ENCODE measurements at places on chromosomes 12 and 14.
A peak's percentile ranks its signal among the peaks of the same experiment; 100 is the strongest.

GRCh38 chr12:56129206-56129941, 1.3 kb downstream of the ESYT1 start:
- peak; percentile 91 for DNase-seq

- DNase-seq = no peak
Observed at GRCh38 chr12:79614730-79615129, 76.0 kb downstream of the PAWR start.

DNA sequence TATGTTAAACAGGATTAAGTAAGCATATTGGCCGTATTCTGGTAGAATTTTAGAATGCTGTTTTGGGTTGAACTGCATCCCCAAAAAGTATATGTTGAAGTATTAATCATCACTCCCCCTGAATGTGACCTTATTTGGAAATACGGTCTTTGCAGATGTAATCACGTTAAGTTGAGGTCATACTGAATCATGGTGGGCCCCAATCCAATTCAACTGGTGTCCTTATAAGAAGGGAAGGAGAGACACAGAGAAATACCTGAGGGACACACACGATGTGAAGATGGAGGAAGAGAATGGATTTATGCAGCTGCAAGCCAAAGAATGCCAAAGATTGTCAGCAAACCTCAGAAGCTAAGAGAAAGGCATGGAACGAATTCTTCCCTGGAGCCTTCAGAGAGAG, 268.6 kb downstream of the ITPR2 start:
- no peak for DNase-seq

GRCh38 chr14:36520601-36521525, 831 bp upstream of the NKX2-1 start:
- DNase-seq = peak; percentile 90

DNA sequence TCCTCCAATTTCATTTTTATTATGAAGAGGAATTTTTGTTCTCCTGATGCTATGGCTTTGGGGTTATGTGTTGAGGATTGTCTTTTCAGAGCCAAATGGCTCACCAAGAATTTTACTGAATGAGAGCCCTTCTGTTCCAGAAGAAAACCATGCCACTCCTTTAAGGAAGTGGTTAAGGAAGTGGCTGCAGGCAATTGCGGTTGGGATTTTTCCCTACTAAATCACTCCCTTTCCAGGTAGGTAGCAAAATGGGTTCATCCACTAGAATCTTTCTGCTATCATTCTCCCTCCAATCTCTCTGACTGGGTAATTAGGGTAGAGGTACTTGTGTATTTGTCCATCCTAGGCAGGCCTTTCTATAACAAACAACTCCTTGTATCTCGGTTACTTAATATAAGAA, 163.1 kb downstream of the TTC8 start:
- DNase-seq = no peak

GRCh38 chr14:54667026-54667744, 100.3 kb downstream of the SAMD4A start:
- no peak for DNase-seq

- no peak for DNase-seq
Observed at GRCh38 chr12:131387281-131388163, 323.4 kb upstream of the SFSWAP start.

GRCh38 chr12:62264706-62265105, 4.5 kb downstream of the USP15 start:
- DNase-seq = no peak

- DNase-seq = no peak
Observed at GRCh38 chr12:89679631-89680030, 29.0 kb downstream of the ATP2B1 start.

DNA sequence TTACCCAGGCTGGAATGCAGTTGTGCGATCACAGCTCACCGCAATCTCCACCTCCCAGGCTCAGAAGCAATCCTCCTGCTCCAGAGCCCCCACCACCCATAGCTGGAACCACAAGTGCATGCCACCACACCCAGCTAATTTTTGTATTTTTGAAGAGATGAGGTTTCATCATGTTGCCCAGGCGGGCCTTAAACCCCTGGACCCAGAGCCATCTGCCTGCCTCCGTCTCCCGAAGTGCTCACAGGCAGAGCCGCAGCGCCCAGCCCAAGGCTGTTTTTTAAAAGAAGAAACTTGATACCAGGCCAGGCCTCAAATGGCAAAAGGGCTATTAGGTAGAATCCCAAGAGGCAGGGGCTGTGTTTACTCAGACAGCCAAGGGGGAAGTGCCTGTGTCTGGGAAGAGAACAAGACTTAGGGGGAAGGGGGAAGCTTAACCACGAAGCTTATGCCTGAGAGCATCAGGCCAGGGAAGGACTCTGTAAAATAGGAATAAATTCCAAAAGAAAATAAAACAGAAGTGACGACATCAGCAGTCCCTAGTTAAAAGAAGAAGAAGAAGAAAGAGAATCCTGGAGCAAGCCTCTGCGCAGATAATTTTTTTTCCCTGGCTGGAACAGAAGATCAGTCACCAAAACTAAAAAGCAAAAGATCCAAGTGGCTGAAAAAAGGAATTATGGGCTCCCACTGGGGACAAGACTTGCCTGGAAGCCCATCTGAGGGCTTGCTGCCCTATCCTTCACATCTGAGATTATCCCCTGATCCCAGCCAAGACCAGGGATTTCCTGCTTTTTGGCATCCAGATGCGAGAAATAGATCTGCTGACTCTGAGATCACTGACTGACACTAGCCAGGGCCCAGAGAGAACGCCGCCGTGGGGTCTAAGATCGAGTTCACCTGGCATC, 170.5 kb downstream of the NDUFA12 start:
- DNase-seq = peak; percentile 13

- DNase-seq = no peak
Observed at GRCh38 chr14:54438703-54439102, 2.5 kb downstream of the CNIH1 start.

DNA sequence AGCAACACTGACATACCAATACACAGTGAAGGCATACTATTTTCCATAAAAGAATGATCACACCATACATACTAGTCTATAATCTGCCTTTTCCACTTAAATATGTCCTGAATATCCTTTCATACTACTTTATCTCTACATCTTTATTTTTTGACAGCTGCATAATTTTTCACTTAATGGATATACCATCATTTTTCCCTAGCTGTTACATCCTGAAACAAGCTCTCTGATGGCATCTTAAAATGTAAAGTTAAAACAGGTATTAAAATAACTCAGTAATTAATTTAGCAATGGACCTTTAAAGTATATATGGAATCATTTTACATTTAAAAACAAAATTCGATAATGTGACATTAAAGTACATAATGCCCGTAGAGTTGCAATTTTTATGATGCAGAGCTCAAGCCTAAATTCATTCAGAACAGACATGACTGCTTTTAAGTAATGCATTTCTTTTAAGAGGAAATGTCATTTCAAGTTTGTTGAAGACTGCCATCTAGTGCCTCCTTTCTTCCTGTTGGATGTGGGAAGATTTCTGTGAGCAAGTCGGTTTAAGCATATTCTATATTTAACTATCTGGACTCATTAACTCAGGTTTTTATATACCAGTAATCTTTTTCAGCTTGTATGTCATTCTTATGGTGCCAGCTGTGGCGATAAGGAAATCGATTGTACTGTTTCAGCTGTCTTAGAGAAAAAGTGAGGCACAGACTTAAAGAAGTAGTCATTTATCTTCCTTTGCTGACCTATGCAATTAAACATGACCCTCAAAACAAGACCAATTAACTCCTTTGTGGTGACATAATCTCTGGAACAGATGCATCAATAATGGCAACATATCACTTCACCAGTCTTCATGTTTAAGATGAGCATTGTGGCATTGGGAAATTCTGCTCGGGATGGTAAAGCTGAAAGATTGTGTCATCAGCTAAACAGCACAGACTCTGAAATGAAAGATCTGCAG, 20.3 kb downstream of the PRICKLE1 start:
- DNase-seq = no peak

DNA sequence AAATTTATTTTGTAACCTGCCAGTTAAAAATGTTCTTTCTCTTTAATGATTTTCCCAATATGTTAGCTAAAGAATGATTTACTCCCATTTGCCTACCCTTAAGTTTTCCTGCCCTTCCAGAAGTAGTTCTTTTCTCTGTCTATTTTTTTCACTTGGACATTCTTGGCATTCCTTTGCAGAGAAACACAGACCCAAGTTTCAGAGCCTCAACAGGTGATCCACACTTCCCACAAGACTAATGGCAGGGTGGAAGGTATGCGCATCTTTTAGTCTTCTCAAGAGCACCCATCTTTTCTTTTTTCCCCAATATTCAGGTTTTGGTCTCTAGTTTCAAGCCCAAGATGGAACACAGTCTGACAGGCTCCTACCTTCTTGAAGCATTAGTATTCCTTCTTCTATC, 420.7 kb downstream of the ADAMTS20 start:
- DNase-seq = no peak

GRCh38 chr12:52046859-52047258, 4.4 kb upstream of the NR4A1 start:
- DNase-seq = no peak

DNA sequence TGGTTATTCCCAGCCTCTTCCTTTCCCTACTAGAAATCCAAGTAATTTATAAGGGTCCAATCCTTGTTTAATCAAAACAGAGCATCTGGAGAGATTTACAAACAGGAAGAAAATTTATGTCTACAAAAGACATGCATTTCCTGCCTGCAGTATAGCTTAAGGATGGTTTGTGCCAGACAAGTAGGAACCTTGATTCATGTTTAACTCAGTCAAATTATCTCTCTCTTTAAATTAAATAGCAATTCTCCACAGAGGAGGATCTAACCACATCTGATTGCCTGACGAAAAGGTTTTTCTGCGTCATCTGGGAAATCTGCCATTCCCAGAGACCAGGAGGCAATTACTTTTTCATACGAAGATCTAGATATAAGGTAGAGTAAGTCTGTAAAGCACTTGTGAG, 105.2 kb downstream of the ZFC3H1 start:
- DNase-seq = no peak

GRCh38 chr12:55693323-55694187, 14.1 kb downstream of the ITGA7 start:
- DNase-seq = no peak

- no peak for DNase-seq
Observed at GRCh38 chr12:32515137-32515873, 115.9 kb downstream of the FGD4 start.

DNA sequence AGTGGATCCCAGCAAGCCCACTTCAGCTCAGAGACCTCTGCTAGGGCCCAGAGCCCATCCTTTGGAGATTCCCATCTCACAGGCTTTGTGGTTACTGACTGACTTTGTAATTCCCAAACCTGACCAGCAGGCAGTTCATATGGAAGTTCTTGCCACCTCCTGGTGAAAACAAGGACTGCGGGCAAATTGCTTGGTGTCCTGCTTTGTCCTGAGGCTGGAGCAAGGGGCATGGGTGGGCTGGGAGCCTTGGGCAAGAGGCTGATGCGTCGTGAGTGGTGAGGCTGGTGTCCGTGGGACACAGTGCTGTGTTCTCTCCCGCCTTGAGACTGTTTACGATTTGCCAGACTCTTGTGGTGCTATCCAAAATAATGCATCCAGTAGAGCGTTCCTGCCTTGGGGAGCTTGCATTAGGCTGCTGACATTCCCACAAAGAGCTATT, 91.0 kb downstream of the LRRC74A start:
- DNase-seq = no peak

DNA sequence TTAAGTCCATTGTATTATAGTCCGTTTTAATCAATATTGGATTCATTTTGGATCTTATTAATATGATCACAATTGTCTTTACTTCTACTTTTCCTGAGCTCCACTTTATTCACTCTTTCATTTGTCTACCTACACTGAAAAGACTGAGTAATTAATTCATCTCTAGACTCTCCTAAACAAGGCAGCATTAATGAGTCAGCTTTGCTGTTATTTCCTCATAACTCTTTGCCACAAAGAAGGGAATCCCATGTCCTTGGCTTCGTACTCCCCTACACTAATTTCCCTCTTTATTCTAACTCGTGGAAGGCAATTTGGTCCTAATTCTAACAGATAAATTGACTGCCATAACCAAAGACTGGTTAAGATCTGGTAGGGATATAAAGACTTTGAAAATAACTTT, 91.9 kb downstream of the ARMH4 start:
- no peak for DNase-seq

DNA sequence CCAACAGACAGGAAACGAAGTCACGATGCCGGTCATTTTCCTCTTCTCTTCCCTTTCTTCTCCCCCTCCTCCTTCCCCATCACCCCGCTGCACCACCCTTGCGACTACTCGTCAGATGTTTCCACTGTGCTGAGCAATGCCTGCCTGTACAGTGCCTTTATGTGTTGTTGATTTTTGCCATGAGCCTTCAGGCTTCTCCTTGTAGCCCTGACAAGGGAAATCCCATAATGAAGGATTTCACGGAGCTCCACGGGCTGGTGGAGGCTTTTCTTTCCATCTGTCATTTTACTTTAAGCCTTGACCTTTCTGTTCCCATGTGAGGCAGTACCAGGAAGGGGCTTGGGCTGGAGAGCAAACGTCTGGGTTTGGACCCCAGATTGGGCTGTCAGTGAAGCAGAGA, 28.7 kb upstream of the CCND2 start:
- no peak for DNase-seq

DNA sequence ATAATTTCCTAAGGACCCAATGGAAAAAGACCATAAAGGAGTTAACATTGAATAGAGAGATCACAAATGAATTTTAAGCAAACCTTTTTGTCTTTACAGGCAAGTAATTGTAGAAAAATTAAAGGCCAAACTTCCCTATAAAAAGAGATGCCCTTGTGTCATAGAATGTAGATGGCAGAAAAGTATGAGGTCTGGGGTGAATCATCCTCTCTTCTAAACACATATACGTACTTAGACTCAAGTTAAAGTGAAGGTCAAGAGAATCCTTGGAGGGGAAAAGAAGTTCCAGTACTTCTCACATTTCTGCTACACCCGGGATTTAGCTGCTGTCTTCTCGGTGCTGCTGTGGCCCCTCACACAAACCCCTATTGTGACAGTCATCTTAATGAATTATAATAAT, 116.2 kb upstream of the ARID2 start:
- DNase-seq = no peak

DNA sequence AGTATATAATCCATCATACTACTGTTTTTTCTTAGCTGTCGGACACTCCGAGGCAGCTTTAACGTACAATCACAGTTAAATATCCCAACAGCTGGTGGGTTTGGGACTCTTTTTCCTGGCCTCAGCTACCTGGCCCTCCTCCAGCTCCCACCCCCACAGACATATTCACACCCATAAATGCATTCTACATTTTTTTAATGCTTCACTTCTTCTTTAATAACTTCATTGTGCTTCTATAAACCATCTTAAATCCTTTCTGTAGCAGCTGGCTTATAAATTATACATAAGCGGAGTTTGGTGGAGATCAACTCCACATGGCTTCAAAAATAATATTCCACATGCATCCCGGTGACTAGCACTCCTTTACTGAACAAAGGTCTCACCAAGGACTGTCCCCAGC, 33.3 kb downstream of the TDG start:
- no peak for DNase-seq

DNA sequence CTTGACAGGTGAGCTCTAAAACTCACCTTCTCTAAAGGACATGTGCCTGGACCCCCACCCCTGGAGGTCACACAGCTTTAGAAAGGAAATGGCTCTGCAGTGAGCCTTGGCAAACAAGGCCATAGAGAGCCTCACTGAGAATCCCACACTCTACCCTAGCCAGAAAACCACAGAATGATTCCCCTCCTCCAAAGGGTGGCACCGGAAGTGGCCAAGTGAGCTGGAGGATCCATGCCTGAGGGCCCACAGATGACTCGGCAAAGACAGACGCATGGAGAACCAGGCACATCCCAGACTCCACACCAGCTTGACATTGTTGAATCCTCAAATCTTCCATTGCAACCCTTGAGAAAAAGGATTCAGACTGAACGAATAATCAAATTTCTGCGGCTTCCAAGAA, 54.2 kb upstream of the PTHLH start:
- DNase-seq = no peak

GRCh38 chr12:30822385-30823155, 67.8 kb upstream of the CAPRIN2 start:
- DNase-seq = peak; percentile 92

Measured in upper lobe of left lung (tissue), 6 donors.